ENCODE measurements at places on chromosomes 12 and 14.

DNA sequence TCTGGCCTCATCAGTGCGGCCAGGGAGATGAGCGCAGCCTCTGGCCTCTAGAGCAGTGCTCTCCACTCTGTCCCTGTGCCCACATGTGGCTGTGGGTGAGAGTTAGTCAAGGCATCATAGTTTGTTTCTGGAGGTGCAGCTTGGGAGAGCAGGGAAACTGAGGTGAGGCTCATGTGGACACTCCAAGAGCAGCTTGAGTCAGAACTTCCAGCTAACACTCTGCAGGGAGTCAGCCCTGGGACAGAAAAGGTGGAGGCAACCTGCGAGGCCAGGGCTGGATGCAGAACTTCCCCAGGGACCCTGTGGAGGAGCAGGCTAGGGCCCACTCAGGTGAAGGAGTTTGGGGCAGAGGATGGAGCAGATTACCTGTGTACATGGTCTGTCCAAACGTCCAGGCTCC, 10.8 kb downstream of the ISCA2 start:
- DNase-seq: no peak

DNA sequence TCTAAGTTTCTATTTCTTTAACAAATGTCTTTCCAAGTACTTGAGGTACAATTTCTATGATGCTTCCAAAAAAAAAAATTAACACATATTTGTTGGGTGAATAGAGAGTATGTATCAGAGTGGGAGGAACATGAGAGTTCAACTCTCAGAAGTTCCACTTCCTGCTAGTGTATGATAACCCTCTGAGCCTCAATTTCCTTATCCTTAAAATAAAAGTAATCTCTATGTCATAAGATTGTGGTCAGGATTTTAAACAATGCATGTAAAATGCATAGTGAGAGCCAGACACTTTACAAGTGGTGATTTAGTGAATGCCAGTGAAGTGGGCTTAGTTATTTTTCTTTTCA, 270.3 kb upstream of the AMIGO2 start:
- no peak for DNase-seq

DNA sequence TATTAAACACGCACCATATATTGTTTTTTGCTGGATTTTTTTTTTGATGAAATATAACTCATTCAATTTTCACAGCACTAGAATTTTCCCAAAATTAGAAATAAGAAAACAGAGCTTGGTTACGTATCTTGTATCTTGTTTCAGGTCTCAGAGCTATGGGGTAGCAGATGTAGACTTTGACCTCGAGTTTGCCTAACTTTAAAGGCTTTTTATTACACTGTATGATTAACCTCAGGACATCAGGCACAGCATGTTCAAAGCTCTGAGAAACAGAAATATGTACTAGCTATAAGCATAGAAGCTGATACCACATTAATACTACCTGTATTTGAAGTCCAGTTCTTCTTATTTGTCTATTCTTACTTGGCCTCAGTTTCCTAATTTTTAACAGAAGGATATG, 171.9 kb upstream of the KITLG start:
- DNase-seq: no peak

GRCh38 chr12:117334855-117335587, 26.4 kb downstream of the NOS1 start:
- no peak for DNase-seq

DNA sequence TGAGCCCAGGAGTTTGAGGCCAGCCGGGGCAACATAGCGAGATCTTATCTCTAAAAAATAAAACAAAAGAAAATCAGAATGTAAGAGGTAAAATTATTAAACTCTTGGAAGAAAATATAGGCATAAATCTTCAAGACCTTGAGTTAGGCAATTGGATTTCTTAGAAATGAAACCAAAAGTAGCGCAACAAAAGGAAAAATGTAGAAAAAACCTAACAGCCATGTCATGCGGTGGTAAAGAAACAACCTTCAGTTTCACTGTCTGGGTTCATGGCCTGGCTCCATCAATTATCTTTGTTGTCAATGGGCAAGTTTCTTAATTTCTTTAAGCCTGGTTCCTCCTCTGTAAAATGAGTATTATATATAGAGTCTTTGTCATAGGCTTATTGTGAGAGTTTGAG, 5.6 kb upstream of the GCH1 start:
- DNase-seq: no peak

GRCh38 chr12:11649413-11650285, at the start of gene ETV6:
Gene ETV6, plus strand, starts transcription at chr12:11649674. Its CDS starts 454 bp downstream, at chr12:11650128.
- peak; percentile 24 for DNase-seq

GRCh38 chr12:9244894-9245293, 36.7 kb upstream of the PZP start:
- no peak for DNase-seq

GRCh38 chr14:26286913-26287205, 311.0 kb downstream of the NOVA1 start:
- no peak for DNase-seq

GRCh38 chr14:70898111-70898745, 9.0 kb upstream of the PCNX1 start:
- DNase-seq: no peak

DNA sequence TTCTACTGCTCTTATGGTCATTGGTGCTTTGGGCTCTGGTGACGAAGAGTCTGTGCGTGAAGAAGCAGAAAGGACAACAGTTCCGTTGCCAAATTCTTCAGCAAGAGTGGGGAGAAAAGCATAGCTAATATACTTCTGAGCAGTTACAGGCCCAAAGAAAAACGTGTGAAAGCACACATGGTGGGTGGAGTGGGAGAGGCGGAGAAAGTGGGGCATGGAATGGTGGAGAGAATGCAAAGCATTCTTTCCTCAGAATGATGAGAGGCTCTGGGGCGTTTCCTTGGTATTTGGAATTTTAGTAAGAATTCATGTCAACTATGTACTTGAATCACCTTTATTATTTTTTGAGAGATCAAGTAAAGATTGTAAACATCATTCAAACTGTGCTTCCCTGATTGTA, 396.1 kb downstream of the NAV3 start:
- DNase-seq: no peak

DNA sequence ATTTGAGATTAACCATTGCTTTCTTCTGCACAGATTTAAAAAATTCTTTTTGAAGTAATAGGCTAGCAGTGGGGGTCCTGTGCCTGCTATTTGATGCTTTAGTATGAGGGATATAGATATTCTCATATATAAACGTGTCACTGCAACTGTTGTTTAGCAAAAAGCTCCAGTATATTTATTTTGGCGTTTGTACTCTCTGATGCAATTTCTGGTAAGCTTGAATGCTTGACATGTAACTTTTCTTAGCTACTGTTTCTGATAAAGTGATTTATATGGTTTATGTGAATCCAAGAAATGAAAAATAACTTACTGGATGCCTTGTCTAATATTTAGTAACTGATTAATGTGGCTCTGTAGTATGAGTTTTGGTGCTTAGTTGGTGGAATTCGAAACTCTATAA, 77.1 kb downstream of the TTLL5 start:
- DNase-seq: no peak

DNA sequence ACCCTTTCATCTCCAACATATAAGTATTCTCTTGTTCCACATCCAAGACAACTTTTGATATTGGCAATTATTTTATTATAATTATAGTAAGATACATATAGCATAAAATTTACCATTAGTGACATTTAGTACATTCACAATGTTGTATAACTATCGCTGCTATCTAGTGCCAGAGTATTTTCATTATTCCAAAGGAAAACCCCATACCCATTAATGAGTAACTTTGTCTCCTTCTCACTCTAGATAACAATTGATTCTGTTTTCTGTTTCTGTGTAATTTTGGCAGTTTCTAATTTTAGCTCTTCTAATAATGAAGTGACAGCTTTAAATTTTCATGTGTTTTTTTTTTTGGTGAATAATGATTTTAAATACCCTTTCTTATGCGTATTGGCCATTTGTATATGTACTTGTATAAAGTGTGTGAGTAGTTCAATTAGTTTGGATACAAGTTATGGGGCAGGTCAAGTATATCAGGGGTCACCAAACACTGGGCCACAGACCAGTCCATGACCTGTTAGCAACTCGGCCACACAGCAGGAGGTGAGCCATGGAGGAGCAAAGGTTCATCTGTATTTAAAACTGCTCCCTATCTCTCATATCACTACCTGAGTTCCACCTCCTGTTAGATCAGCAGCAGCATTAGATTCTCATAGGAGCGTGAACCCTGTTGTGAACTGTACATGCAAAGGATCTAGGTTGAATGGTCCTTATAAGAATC, 97.2 kb upstream of the SYT1 start:
- DNase-seq: no peak

DNA sequence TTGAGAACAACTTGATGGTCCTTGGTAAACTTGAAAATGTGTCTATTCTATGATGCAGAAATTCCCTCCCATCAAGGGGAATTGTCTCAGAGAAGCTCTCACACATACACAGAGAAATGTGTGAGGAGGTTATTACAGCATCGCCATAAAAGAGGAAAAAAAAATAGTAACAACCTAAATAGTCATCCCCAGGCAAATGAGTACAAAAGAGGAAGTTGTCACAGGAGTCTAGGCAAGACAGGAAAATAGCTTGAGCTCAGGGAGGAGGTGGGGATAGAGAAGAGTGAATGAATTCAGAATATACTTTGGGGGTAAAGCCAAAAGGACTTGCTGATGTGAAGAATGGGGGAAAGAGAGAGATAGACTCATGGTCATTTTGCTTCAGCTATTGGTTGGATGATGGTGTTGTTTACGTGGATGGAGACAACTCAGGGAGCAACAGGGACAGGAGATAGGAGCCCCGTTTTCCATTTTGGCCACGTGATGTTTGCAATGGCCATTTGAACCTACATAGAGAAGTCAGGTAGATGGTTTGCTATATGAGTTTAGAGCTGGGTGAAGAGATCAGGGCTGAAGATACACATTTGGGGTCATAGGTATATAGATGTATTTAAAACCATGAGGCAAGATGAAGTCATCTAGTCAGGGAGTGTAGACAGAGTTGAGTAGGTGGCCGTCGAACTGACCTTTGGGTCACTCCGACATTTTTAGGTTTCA, 20.3 kb downstream of the LRRC74A start:
- DNase-seq: no peak

DNA sequence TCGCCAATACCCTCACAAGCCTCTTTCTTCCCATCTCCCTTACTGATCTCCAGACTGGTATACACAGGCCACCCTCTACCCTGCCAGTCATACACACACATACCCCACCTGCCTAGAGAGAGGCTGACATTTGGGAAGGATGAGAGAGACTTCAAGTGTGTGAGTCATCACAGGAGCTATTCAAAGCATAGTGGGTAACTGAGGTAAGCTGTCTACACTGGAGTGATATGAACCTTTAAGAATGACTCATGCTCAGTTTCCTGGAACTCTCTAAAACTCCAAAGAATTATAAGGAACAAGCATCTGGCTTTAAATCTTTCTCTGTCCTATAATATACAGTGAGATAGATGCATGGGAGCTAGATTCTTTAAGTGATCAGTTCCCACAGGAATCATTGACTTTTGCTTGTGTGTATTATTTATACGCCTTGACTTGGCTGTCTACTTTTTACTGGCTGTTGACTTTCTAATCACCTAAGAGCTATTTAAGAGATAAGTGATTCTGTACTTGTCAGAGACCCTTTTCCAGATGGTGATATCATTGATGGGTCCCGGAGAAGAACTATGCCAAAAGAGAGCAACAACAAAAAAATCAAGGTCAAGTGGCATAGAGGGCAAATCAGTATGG, 5.8 kb downstream of the IGF1 start:
- no peak for DNase-seq
